ENCODE measurements at places on chromosomes 5 and 9.

- DNase-seq = no peak
Measured at GRCh38 chr9:12094046-12094445, 599.1 kb upstream of the TYRP1 start.

- DNase-seq = no peak
Measured at GRCh38 chr9:114496011-114496410, 9.3 kb downstream of the WHRN start.

GRCh38 chr9:122367065-122367464 is 3.8 kb upstream of the PTGS1 start:
- no peak for DNase-seq

DNA sequence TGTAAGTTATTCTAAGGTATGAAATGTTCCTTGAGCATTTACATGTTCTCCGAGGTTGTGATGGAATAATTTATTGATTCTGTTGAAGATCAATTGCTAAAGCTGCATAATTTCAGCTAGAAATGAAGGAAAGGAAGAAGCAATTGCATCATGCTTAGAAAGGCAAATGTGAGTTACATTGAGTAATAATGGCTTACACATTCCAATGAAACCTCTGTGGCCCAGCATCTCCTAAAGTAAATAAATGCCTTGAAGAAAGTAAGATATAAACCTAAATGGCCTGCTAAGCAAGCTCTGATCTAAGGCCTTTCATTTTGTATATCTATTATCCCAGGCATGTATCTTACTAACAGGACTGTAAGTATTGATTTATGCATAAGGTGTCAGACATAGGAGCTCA is 677.3 kb upstream of the RGMB start:
- no peak for DNase-seq

GRCh38 chr9:108662091-108662875 is 193.5 kb downstream of the ACTL7B start:
- no peak for DNase-seq

DNA sequence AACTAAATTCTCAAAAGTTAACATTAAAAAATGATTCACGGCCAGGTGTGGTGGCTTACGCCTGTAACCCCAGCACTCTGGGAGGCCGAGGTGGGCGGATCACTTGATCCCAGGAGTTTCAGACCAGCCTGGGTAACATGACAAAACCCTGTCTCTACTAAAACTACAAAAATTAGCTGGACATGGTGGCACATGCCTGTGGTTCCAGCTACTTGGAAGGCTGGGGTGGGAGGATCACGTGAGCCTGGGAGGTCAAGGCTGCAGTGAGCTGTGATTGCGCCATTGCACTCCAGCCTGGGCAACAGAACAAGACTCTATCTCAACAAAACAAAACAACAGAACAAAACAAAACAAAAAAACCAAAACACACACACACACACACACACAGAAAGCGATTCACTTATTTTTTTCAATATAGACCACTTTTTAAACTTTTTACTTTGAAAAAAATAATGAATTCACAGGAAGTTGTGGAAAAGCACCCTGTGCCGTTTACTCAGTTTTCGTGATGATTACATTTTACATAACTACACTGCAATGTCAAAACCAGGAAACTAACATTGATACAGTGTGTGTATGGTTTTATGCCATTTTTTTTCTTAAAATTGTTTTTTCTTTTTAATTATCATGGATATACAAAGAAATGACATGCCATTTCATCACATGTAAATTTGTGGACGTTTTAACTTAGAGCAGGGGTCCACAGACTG is 73.7 kb downstream of the TENT4A start:
- DNase-seq = no peak

GRCh38 chr5:172180936-172181335 is 7.1 kb downstream of the STK10 start:
- no peak for DNase-seq

DNA sequence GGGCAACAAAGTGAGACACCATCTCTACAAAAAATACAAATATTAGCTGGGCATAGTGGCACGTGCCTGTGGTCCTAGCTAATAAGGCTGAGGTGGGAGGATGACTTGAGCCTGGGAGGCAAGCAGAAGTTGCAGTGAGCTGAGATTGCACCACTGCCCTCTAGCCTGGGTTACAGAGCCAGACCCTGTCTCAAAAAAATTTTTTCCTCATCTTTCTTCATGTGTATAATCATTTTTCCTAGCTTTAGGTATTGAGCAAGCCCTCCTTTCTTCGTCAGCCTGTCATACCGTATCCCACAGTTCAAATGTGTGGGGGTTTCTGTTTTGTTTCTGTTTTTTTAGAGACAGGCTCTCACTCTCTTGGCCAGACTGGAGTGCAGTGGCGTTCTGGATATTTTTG is 41.3 kb downstream of the EHMT1 start:
- no peak for DNase-seq

GRCh38 chr9:105883847-105884246 is 189.5 kb downstream of the TMEM38B start:
- no peak for DNase-seq

DNA sequence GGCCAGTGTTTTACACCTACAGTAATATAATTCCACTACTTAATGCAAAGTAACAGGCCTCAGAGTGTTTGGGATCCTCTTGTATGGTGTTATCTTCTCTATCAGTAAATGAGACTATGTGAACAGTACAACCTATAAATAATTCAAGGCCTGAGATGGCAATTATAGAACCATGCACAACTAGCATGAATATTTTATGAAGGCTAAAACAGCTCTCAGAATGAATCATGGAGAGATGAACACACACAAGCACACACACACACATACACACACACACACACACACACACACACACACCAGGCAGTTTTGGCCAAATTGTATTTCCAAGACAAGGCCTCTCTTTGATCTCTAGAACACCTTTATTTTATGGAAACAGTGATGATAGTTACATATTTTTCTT is 224.9 kb downstream of the EBF1 start:
- DNase-seq = peak; percentile 65

Data from Karpas-422 (cell line).